ENCODE measurements at places on chromosomes 6 and 20.

DNA sequence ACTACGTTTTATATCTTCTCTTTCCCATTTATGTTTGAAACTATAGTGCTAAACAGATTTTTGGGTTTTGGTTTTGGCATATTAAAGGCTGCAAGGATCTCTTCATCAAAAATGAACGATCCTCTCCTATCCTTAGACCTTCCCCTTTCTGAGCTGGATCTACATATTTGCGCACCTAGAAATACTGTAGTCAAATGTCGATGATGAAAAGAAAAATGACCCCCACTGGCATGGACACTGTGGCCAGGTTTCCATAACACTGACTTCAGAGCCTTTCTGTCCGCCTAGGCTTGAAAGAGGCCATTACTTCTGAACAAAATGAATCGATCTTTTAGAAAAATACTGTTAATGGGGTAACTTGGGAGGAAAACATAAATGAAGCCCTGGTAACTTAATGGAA lies 5.8 kb downstream of the FLRT3 start:
- no peak for DNase-seq

- DNase-seq, result no peak
Measured at GRCh38 chr6:130766239-130767144, 60.7 kb upstream of the SMLR1 start.

DNA sequence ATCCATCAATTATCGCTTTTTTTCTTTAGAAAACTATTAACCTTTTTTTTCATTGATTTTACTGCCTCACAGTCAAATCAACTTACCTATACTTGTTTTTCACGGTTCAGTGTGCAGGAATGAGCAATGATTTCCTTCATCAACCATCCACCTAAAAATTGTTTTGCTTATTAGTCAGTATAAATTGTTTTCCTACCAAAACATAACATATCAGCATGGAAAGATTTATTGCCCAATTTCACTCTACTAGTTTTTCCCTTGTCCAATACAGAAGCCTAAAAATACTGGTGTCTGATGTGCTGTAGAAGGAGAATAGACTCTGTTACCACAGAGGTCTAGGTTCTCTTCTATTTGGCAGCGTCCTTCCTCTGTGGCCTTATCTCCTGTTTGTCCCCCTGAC lies 558.2 kb upstream of the CITED2 start:
- DNase-seq, result no peak

DNA sequence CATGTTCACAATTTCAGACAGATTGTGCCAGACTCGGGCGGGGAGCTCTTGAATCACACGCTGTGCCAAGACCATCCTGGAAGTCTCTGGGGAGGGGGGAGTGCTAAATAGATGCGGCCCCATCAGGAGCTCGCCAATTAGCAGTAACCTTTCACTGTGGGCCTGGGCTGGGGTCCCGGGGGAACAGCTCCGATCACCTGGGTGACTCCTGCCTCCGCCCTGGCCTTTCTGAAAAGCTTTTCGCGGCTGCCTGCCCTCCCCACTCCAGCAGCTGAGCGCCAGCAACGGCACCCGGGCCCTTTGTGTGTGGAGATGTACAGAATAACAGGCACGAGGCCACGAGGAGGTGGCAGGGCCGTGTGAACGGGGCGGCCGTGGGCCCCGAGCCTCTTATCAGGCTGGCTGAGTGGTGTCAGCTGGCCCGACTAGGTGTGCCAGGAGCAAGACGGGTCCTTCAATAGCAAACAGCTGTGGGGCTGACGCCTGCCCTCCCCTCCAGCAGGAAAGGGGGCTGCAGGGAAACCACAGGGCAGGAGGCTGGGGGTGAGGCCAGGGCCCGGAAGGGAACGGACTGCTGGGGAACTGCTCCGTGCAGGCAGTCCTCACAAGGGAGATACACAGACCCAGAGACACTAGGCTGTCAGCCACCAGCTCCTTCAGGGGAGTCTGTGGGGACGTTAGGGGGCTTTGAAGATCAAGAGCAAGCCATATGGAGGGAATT lies 56.8 kb downstream of the NOL4L start:
- DNase-seq, result no peak

Measured in AG09309 (cell line).